Natural killer cell (primary cell): ENCODE measurements at places on chromosomes 7 and 10. TPM values are rescaled to one million over a fixed set of nuclear protein-coding genes. Genes with fewer than 3 reads are reported as not detected.

GRCh38 chr10:37314350-37314749, 189.0 kb downstream of the ANKRD30A start:
- no peak for DNase-seq

Gene MINDY4
- 1.1 TPM for total RNA-seq

DNA sequence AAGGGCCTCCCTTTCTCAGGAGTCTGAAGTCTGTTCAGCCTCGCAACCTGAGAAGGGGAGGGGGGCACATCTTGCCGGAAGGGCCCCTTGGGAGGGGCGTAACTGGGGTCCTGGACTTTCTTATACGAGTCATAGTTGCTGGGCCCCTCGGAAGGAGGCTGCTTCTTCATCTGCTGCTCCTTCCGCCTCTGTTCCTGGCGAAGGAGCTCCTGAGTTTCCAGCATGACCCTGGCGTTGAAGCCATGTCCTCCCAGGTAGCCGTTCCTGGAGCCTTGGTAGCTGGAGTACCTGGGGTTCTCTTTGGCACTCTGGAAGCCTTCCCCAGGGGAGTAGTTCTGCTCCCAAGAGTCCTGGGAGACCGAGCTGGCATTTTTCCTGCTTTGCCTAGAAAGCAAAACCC, 703.9 kb downstream of the PARD3 start:
- DNase-seq: no peak

Gene HDAC9
- total RNA-seq: 41.1 TPM

- no peak for DNase-seq
Observed at GRCh38 chr10:107576746-107577145, 412.2 kb upstream of the SORCS1 start.

- no peak for DNase-seq
Observed at GRCh38 chr7:127932496-127932895, 98.7 kb downstream of the LRRC4 start.

- DNase-seq: no peak
Observed at GRCh38 chr7:4762121-4763055, 13.0 kb upstream of the AP5Z1 start.

DNA sequence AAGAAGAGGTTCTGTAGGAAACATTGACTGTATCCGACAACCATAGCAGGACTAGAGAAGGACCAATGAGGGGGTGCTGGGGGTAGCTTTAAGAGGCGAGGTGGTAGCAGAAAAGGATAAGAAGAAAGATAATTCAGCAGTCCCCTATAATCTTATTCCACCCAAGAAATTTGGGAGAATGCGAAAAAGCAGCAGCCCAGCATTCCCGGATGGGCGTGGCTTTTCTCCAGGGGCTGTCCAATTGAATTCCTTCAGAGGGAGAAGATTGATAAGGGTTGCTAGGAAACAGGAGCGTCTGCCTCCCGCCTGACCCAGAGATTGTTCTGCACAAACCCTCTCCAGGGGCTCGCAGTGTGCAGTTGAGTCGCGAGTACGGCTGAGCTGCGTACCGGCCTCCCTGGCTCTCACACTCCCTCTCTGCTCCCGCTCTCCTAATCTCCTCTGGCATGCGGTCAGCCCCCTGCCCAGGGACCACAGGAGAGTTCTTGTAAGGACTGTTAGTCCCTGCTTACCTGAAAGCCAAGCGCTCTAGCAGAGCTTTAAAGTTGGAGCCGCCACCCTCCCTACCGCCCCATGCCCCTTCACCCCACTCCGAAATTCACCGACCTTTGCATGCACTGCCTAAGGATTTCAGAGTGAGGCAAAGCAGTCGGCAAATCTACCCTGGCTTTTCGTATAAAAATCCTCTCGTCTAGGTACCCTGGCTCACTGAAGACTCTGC, at the start of gene GRM3:
Gene GRM3, plus strand, starts transcription at position 349 of the 721 bp plus-strand sequence. CDS start 121,237 bp downstream, outside the sequence.
- DNase-seq: no peak

- peak; percentile 62 for DNase-seq
Observed at GRCh38 chr10:88986549-88987242, 3.9 kb upstream of the FAS start.
